ENCODE measurements at places on chromosomes 7 and 10.
A peak's percentile ranks its signal among the peaks of the same experiment; 100 is the strongest.

- DNase-seq, result no peak
Observed at GRCh38 chr10:112696592-112696991, 249.6 kb downstream of the VTI1A start.

- peak; percentile 62 for DNase-seq
Observed at GRCh38 chr10:16828114-16828568, 10.9 kb upstream of the RSU1 start.

GRCh38 chr7:138563808-138564207 lies 103.7 kb downstream of the TRIM24 start:
- no peak for DNase-seq

DNA sequence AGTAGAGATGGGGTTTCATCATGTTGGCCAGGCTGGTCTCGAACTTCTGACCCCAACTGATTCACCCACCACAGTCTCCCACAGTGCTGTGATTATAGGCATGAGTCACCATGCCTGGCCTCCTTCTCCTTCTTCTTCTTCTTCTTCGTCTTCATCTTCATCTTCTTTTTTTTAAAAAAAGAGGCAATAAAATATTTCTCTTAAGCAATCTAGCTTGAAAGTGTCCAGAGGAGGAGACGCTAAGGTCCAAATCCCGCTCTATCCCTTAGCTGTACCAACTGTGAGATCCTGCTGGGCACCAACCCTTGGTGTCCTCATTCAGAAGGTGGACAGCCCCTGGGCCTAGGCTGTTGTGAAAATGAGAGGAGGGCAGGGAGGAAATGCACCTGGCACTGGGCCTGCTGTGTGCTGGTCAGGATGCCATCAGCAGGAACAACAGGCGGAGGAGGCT lies 13.9 kb upstream of the PSAP start:
- no peak for DNase-seq

GRCh38 chr10:93758891-93759410 lies 1.2 kb downstream of the LGI1 start:
- DNase-seq, result no peak

DNA sequence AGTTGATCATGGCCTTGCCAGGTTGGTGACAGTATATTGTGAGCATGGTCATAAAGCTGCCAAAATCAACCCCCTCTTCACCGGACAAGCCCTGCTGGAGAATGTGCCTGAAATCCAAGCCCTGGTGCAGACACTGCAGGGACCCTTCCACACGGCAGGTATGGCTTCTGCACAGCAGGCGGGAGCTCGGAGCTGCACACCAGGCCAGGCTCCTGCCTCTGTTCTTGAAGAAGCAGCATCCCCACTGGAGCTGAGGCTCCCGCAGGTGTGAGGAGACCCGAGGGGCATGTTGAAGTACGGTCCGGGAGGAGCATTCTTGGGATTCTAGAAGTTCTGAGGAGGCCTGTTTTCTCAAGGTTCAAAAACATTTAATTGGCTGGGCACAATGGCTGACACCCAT lies 12.7 kb downstream of the DHTKD1 start:
- DNase-seq, result no peak

DNA sequence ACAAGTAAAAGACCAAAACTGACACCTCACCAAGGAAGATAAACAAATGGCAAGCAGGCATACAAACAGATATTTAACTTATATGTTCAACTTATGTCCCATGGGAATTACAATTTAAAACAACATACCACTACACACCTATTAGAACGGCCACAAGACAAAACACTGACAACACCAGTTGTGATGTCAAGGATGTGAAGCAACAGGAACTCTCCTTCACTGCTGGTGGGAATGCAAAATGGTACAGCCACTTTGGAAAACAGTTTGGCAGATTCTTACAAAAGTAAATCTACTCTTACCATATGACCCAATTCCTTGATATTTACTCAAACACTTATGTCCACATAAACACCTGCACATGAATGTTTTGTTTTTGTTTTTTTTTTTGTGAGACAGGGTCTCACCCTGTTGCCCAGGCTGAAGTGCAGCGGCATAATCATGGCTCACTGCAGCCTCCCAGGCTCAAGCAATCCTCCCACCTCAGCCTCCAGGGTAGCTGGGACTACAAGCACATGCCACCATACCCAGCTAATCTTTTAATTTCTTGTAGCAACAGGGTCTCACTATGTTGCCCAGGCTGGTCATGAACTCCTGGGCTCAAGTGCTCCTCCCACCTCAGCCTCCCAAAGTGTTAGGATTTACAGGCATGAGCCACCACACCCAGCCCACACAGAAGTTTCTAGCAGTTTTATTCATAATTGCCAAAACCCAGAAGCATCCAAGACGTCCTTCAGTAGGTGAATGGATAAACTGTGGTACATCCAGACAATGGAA lies 27.3 kb downstream of the HERC4 start:
- no peak for DNase-seq

- DNase-seq, result no peak
Observed at GRCh38 chr7:27739301-27739908, 557 bp upstream of the TAX1BP1 start.

- peak; percentile 79 for DNase-seq
Observed at GRCh38 chr7:23531050-23531793, 559 bp downstream of the TRA2A start.

GRCh38 chr7:69799048-69799697 lies 200.9 kb downstream of the AUTS2 start:
- DNase-seq, result no peak

- DNase-seq, result peak; percentile 39
Observed at GRCh38 chr10:79381804-79382221, 34.5 kb downstream of the PPIF start.

GRCh38 chr7:133556048-133556447 lies 303.2 kb downstream of the EXOC4 start:
- DNase-seq, result no peak

DNA sequence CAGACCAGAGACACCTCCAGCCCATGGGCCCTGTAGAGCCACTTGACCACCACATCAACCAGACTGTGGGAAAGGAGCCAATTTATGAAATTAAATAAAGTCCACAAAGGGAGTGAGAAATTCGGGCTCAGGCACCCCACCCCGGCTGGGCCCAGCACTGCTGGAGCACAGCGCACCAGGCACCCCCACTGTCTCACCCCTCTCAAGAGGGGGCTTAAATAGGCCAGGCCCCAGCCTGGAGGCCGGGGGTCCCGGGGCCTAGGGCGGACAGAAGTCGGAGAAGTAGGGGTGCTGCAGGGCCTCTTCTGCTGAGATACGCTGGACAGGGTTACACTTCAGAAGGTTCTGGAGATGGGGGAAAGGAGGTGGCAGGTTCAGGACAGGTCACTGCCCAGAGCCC lies 3.9 kb downstream of the CDK5 start:
- DNase-seq, result no peak

DNA sequence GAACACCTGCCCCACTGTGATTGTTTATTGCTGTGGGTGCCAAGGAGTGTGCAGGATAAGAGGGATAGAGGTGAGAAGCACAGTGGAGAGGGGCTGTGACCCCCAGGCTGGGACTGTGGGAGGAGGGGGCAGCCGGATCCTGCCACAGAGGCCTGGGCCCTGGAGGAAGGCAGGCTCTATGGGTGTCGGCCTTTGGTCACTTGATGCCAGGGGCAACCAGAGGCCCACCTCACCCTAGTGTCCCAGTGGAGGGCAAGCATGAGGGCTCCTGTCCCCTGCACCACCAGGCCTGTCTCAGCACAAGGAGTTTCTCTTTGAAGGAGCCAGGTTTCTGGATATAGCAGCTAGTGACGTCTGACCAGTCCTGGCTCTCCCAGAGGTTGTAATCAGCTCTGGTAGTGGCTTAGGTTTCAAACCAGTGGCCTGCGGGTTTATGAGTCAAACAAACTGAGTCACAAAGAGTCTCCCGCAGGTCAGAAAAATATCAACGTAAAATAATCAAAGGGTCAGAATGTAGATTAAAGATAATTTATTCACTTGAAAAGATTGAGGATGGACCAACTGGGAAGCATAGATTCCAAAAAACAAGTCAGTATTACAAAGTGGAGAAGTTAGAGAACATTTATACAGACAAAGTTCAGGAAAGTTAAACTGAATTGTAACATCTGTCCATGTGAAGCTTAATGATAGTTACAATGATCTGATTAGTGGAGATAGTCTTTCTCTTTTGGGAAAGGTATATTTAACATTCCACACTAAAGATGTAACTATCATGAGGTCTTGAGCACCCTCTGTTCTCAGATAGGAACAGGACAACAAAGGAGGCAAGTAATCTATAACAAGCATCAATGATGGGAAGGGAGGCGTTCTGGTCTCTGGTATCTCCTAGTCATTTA lies 37.2 kb upstream of the ZNF488 start:
- no peak for DNase-seq

GRCh38 chr10:86671419-86671818 lies 3.1 kb downstream of the LDB3 start:
- no peak for DNase-seq

DNA sequence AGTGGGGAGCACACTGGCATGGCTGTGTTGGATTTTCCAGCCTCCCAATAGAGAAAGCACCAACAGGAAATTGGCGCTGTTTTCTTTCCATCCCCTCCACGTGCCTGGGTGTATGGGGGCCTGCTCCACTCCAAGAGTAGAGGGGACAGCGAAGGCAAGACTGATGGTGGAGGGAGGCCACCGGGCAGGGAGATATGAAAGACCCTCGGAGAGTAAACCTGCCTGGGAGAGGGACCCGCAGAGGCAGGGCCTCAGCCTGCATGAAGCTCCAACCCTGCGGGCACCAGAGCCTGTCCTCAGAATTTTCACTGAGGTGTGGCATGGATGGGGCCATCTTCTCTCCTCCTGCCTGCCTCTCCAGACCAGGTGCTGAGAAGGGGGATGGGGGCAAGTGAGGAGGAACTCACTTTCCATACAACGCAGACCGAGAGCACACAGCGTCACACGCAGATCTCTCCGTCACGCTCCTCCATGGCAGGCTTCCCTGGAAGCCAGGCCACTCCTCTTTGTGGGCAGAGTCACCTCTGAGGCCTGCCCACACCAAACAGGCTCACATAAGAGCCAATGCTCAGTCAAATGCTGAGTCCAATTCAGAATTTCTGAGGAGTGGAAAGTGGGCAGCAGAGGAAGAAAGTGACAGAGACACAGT lies 18.8 kb downstream of the ANXA11 start:
- peak; percentile 71 for DNase-seq

DNA sequence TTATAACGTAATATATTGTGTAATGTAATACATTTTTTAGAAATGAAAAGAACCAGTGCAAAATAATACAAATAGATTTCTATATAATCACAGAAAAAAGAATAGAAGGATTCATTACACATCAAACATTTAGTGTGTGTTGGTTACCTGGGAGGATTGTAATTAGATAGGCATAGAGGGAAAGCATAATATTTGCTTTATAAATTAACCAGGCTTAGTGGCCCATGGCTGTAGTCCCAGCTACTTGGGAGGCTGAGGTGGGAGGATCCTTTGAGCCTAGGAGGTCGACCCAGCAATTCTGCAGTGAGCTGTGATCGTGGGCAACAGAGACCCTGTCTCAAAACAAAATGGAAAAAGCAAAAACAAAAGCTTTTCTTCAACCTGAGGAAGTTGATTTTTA lies 5.0 kb upstream of the CNOT4 start:
- DNase-seq, result no peak

DNA sequence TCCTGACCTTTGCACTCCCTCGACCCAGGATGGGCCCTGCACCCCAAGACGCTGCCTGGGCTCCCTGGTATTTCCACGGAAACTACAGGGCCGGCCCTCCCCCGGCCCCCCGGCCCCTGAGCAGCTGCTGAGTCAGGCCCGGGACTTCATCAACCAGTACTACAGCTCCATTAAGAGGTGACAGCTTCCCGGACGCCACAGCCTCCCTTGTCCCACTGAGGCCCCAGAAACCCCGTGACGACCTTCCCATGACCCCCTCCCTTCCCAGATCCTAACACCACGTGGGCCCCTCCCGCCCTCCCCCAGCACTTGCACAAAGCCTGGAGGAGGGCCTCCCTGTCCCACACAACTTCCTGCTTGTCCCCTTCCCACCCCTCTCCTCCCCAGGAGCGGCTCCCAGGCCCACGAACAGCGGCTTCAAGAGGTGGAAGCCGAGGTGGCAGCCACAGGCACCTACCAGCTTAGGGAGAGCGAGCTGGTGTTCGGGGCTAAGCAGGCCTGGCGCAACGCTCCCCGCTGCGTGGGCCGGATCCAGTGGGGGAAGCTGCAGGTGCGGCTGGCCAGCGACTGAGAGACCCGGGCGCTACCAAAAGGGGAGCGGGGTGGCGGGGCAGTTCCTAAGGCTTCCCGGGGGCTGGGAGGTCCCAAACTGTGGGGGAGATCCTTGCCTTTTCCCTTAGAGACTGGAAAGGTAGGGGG lies 5.7 kb downstream of the NOS3 start:
- DNase-seq, result no peak

DNA sequence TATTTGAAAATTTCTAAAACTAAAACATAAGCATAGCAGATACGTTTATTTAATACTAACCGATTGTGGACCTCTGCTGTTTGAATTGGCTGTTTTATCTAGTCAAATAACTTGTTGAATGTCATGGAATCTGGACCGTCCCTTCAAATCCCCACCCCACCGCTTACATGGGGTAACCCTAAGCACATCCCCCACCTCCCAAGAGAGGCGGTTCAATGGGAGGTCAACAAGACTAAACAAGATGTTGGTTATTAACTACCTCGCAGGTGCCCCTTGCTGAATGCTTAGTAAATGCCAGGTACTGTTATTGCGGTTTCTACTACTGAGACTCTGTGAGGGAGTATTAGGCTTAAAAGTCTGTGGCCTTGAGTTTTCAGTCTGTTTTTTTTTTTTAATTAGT lies 70.9 kb downstream of the DAGLB start:
- DNase-seq, result no peak

DNA sequence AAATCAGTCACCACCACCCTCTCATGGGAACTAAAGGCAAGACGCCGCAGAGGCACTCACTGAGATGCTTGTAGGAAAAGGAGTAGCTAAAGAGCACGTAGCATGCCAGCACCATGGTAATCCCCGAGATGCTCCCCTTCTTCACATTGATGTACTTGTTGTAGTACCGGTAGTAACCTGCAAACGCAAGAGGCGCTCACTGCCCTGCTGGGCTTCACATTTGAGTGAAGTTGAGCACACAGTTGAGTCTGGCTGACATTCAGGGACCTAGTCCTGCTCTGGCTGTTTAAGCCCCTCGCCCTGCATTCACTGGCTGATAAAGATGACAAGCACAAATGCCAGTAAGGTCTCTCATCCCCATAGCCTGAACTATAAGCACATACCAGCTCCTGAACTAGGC lies 6.9 kb downstream of the ATP5MF start:
- DNase-seq, result peak; percentile 69

- DNase-seq, result no peak
Observed at GRCh38 chr7:94578614-94579013, 69.0 kb downstream of the CASD1 start.

- peak; percentile 73 for DNase-seq
Observed at GRCh38 chr7:80018941-80019808, 115.5 kb upstream of the GNAI1 start.

DNA sequence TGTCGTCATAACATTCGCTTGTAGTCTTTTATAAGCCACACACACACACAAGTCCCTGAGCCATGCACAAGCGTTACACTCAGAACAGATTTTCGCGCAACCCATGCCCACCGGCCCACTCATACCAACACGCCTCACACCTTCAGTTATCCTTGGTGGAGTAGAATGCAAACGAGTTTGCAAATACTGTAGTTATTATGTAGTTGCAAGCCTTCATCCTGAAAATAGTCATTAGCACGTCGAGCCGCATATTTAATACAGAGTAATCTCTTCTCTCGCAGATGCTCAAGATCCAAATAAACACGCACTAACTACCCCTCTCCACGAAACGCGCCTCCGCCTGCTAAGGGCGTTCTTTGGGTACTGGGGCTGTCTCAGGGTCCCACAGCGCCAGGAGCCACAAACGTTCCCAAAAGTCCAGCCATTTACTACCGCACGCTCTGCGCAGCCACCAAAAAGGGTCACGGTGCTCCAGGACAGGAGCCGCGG lies 1.8 kb downstream of the NKX2-3 start:
- no peak for DNase-seq
